Camera-type eye (tissue), 1 donor: ENCODE measurements at places on chromosomes 7 and 10. TPM values are rescaled to one million over a fixed set of nuclear protein-coding genes. Genes with fewer than 3 reads are reported as not detected.

Gene XRCC2
- total RNA-seq, result 5.3 TPM

Gene SEMA3D
- total RNA-seq, result 53.6 TPM

Gene CALHM1
- not detected for total RNA-seq

Gene EN2
- total RNA-seq, result 0.11 TPM
